HS-27A (cell line): ENCODE measurements at places on chromosomes 3 and 15.

- no peak for DNase-seq
These were observed 29.7 kb upstream of the RNF7 start for GRCh38 chr3:141708367-141708766.

- no peak for DNase-seq
These were observed 29.7 kb upstream of the USP50 start for GRCh38 chr15:50576166-50576565.

- no peak for DNase-seq
These were observed 6.8 kb upstream of the GAP43 start for GRCh38 chr3:115616461-115616860.

DNA sequence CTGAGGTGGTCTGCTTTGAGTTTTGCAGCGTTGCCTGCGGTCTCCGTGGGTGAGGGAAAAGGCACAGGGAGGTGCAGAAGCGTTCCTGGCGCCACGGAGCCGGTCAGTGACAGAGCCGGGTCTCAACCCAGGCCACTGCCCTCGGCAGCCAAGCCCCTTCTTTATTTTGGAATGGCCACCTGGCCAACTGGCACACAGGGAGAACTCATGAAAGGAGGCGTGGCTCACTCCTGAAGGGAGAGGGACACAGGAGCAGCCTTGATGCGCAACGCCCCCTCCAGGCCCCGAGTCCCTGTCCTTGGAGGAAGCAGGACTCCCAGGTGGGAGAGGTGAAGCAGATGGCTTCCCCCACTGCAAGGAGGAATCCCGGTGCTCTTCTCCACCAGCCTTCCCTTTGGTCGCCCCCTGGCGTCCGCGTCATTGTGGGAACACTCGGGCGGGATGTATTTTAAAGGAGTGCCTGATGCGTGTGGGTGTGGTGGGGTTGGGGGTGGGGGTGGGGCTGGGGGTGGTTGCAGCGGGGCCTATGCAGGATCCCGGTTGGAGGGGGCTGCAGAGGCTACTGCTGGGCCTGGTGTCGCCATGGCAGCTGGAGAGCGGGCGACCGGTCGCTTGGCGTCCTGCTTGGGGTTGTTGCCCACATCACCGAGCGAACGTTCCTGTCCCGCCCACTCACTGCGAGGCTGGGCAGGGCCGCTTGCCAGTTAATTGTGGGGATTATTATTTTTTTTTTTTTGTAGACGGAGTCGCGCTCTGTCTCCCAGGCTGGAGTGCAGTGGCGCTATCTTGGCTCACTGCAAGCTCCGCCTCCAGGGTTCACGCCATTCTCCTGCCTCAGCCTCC lies 32.6 kb downstream of the APBA2 start:
- DNase-seq, result no peak

DNA sequence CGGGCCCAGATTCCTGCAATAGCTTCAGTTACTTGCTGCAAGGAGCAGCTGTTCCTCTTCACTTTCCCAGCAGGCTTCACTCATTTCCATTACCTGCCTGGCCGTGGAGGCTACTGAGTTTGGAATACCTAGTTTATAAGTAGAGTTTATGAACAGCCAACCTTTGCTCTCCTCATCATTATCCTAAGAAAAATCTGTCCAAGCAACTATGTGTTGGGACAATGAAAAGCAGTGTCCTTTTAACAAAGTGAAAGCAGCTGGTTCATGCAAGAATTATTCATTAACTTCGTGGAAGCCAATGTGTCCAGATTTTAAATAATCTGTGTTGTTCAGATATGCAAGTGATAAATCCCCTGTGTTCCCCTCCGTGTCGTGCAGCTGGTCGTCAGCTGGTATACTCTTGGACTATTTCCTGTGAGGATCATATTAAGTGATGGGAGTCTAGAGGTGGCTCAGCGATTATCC lies 39.3 kb upstream of the SSR3 start:
- DNase-seq, result no peak

DNA sequence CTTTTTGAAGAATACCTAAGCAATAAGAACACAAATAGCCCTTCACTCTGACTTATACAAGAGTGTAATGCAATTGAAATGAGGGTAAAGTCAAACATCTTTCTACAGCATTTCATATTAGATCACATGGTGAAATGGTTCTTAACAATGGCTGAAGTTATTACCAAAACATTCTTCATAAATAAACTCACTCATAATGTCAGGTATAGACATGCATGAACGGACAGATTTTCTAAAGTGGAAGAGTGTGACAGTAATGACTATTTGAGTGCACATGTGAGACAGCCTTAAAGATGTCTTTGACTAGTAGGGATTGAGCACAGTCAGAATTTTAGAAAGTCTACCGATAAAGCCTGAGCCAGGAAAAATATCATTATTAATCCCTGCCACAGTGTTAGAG lies 471.0 kb downstream of the ZPLD1 start:
- DNase-seq, result no peak

- DNase-seq, result no peak
These were observed 46.2 kb downstream of the CNTN6 start for GRCh38 chr3:1139071-1139470.

- DNase-seq, result no peak
These were observed 3.7 kb downstream of the IQSEC1 start for GRCh38 chr3:13069495-13069894.

GRCh38 chr3:49910409-49911123 lies 6.9 kb upstream of the MST1R start:
- no peak for DNase-seq

DNA sequence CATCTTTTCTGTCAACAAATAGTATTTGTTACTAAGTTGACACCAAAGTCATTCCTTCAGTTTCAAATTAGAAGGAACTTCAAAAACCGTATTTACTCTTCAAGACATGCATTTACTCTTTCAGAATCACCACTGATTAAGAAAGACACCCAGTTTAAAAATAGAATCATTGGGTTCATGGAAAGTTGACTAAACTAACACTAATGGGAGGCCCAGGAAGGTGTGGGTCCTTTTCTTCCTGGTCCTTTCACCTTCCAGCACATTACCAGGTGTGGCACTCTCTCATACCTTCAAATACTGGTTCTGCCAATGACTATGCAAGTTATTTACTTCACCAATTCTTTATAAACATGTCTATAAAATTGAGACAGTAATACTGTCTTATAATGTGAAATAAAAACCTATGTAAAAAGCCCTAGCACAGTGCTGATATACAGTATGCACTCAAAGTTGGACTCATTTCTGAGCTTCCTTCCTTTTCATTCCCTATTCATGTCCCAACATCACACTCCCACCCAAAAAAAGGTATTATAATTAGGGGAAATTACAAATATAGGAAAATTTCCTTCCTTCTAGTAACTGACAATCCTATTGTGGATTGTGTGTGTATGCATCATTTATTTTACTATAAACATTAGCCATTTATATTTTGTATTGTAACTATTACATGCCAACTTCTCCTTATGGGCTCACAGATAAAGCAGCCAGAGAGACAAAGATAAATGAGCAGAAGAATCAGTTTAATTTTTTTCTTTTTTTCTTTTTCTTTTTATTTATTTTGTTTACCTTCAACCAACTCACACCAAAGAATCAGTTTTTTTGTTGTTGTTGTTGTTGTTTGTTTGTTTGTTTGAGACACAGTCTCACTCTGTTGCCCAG lies 48.9 kb downstream of the LRRFIP2 start:
- DNase-seq, result no peak

DNA sequence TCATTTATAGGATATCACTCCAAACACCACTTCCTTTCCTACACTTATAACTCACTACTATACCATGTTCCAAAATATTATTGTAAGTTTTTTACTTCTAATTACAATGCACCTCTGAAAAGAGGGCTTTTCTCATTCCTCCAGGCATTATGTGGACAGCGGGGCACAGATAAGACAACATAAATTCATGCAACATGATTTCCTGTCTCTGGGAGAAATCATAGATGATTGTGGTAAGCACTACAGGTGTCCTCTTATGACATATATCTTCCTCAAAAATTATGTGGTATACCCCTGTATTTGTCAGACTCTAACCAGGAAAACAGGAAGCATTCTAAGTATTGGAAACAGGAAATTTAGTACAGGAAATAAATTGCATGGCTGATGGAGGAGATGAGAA lies 45.7 kb upstream of the INO80 start:
- no peak for DNase-seq

DNA sequence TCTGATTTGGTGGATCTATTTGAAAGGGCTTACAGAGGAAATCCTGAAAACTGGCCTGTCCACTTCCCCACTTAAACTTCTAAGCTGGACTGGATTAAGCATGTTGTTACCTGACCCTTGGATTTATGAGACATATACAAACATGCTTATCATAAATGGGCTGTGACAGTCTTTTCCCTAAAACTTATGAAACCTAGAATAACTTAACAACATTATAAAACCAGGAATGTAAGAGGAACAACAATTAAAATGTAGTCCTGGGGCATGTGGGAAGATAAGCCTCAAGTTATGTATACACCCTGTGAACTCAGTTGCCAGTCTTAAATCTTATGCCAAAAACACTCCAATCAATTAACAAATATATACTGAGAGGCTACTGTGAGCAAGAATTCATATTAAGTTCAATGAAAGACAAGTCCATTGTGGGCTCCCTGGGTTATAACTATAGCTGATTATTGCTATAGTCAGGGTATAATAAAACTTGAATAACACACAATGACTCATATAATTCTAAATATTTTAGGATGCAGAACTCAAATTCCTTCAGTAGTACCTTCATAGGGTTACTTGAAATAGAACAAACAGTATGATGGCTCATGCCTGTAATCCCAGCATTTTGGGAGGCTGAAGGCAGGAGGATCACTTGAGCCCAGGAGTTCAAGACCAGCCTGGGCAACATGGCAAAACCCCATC lies 87.2 kb upstream of the PPIB start:
- no peak for DNase-seq

DNA sequence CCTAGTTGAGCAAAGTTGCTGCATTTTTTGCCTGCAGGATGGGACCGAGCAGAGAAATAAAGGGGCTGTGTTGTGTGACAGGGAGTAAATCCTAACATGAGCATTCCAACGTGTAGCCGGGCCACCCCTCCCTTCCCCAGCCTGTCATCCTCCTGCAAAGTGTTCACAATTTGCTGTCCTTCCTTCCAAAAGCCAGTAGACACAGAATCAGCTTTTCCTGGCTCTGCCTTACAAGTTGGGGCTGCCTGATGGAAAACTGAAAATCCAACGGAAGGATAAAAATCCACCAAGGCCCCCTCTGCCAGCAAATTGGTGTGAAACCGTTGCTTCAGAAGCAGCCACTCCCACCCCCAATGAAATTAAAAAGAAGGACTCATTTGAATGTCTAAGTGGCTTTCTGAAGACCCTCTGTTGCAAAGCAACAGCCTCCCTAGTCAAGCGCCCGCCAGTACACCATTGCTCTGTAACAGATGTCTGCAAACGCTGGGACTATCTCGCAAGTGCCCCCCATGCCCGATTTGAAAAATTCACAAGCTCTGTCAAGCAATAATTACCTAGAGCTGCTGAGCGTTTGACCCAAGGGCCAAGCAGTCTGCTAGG lies 665 bp downstream of the FRMD4B start:
- DNase-seq, result no peak

GRCh38 chr3:157129803-157130466 lies 30.0 kb downstream of the CCNL1 start:
- no peak for DNase-seq

DNA sequence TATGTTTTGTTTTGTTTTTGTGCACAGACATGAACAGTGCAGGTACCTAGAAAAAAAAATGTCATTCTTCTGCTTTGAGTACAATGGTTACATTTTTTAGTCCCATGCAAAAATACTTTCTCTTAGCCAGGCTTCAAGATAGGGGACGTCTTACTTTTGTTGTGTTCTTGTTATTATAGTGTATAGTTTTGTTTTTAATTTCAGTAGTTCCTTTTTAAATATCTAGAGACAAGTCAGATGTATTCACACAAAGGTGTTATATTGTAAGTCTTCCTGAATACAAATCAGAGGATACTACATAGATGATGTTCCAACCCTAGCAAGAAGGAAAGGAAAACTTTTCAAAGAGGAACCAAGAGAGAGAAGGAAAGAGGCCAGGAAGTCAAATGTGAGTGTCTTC lies 28.8 kb upstream of the IGSF11 start:
- no peak for DNase-seq

DNA sequence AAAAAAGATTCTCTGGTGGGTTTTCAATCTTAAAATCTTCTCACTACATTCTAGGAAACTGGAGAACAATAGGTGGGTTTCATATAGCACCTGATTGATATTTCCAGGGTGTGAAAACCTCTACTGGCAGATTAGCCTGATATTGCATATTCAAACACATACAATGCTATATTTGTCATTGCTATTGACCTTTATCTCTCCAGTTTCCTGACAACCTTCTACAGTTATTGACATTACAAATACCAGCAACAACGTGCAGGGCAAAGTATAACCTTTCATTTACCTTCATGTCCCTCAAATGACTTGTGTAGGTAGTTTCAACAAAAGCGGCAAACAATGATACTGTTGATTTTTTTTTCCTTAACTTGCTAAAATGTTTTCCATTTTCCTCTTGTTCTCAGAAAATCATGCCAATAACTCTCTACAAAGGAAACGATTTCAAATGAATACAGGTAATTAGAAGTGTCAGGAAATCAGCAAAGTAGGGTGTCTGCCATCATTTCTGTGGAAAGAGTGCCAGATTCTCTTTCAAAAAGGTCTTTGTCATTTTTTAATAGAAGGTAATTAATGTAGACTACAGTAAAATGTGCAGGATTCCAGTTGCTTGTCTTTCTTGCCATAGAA lies 72.6 kb upstream of the CDIN1 start:
- no peak for DNase-seq

DNA sequence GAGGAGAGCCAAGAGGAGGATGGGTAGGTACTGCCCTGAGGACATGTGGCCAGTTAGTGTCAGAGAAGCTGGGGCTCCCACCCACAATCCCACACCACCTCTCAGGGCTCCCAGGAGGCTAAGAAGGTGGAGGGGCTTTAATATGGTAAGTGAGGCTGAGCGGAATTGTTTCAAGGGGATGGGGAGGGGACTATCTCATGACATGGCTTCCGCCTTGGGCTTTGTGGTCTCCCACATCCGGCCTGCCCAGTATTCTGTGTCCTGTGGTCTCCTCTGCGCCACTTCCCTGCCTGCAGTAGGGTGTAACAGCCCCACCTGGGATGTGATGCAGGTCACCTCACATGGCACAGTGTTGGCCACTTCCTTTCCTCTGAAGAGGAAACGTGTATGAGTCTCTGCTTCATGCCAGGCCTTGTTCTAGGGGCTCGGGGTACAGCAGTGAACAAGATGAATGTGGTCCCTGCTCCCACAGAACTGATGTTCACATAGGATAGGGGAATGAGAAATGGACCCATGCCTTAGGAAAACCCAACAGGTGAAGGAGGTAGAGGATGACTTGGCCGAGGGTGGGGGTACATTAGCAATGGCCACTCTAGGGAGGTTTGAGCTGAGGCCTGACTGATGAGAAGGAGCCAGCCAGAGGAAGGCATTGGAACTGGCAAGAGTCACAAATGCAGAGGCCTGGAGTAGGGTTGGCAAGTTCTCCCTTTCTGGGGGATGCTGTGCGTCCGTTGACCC lies 3.2 kb downstream of the NEIL1 start:
- DNase-seq, result no peak

DNA sequence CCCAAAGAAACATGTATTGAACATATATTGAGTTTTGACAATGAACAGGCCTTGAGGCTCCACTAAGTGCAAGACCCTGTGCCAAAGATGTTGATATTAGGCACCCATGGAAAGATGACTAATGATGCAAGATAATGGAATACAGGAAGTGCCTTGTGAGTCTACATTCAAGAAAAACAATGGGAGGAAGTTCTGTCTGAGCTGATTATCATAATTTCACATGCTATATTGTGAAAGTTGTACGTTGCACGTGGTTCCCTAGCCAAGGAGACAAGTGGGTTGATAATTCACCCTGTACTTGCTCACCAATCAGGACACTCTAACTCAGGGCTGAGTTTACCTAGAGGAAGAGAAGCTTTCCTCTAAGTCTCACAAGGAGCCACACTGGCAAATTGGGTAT lies 186.9 kb upstream of the STAC start:
- no peak for DNase-seq

- DNase-seq, result no peak
These were observed 234.7 kb downstream of the THSD4 start for GRCh38 chr15:71349736-71350526.
